ENCODE measurements at places on chromosomes 3 and 15.

- no peak for DNase-seq
Observed at GRCh38 chr3:43752905-43753304, 62.2 kb downstream of the ABHD5 start.

GRCh38 chr3:140715035-140715434, 37.2 kb downstream of the TRIM42 start:
- DNase-seq = no peak

DNA sequence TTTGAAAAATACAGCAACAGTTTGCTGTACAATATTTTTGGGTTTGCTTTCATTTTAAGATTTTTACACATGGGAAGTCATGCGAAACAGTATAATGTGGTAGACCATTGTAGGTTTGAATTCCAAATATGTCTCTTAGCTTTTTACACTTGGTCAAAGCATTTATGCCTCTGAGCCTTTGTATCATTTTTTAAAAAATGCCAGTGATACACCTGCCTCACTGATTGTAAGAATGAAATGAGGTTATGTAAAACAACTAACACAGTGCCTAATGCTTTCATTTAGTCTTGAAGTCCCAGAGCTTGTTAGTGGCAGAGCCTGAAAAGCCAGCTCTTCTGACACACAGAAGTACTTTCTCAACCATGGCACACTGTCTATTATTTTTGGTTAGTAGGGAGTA, 202.0 kb downstream of the UBE2E2 start:
- no peak for DNase-seq

- no peak for DNase-seq
Observed at GRCh38 chr15:70337277-70338186, 239.8 kb upstream of the TLE3 start.

GRCh38 chr15:52042051-52042851, 23.2 kb downstream of the MAPK6 start:
- no peak for DNase-seq

DNA sequence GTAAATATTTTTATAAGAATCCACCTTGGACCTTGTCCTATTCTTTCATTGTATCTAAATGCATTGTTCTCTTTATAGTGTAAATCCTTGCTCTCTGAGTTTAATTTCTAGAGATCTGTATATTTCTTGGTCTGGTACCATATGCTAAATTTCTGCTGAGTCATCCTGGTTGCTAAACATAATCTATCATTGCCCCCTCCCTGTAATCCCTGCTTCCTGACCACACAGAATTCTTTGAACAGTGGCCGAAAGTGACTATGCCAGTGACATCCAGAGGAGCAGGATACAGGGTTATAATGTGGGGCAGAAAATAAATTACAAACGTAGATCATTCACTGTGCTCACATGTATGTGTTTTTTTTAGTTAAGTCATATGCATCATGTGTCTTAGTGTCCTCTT, 143.1 kb downstream of the DIPK2A start:
- no peak for DNase-seq

DNA sequence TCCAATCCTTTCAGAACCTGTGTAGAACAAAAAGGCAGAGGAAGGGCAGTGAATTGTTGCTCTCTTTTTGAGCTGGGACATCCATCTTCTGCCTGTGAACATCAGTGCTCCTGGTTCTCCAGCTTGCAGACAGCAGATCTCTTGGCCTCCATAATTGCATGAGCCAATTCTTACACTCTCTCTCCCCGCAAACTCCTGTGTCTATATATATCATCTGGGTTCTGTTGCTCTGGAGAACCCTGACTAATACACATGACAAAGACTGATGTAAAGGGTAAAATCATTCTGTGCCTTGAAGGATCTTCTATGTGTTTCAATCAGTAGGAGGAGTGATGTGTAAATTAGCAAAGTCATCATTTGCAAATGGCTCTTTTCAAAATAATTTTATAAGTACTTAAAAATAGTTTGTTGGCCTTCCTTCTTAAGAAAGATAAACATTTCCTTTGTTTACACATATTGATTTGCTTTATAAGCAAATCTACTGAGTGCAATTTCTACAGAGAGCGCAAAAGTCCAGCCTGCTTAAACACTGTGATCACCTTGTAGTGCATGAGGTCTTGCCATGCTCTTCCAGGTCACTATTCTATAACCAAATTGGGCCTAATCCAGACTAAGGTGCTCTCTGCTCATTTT, 154.9 kb upstream of the ANKRD28 start:
- DNase-seq = no peak

DNA sequence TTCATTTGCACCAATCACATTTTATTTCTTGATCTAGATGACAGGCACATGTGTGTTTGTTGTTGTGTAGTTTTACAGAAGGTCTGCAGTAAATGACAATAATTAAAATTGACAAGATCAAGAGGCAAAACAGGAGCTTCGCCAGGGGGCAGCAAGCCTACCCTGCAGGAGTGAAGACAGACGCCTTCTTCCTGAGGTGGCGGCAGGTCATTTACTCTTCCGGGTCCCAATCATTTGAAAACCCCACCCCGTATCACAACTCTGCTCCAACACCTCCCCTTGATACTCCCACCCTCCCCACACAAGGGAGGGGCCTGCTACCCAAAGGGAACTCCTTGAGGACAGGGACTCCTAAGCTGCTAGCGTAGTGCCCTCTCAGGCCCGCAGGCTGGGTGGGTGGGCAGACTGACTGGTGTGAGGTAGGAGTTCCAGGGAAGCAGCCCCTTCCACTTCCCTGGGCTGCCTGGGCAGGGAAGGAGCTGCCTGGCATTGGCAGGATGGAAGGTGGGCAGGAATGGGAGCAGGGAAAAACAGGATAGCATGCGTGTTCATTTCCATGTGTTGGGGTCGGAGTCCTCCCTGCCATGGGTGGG, 13.1 kb downstream of the CHDH start:
- no peak for DNase-seq

DNA sequence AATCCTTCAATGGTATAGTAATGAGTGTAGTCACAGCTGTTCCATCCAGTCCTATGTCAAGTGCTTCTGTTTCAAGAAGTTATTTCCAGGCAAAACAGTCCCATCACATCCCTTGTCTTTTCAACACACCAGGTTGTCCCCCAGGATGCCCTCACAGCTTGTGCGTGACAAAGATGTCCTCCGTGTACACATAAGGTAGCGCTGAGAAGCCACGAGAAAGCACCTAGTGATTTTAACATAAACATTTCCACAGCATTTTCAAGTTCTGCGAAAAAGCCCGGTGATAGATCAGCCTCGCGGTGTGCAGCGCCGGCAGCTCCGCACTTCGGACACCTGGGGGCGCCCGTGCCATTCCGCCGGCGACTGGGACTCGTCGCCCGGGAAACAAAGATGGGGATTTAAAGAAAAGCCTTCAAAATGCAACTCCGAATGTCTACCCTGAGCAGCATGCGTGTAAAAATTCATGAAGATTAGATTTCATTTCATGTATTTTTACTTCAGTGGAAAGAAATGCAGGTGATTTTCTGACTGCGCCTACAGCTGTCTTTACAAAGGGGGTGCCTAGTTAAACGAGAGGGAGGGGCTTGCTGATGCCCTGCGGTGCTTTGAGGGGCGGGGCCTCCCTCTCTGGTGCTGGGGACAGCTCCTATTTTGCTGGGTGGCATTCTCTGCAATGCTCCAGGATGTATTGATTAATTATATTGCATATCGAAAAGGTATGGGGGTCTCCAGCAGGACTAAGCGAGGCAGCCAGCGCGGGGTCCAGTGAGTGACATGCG, 49.9 kb downstream of the KY start:
- DNase-seq = peak; percentile 31

- no peak for DNase-seq
Observed at GRCh38 chr3:57688291-57688690, 4.6 kb downstream of the DENND6A start.

DNA sequence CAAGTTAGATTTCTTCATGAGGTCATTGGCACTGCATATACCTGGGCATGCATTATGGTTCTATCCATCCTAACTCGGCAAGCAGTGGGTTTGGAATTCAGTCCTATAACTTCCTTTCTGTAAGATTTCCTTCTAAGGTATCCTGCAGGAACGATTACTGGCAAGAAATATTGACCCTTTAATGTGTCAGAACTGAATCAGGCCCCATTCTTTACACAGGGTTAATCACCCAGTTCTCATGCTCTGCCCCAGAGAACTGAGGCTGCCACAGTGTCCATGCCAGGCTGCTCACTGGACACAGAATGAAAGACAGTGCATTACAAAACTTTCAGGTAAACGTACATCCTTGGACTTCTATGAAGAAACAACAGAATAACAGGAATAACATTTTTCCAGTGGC, 108.9 kb downstream of the RPL22L1 start:
- no peak for DNase-seq

DNA sequence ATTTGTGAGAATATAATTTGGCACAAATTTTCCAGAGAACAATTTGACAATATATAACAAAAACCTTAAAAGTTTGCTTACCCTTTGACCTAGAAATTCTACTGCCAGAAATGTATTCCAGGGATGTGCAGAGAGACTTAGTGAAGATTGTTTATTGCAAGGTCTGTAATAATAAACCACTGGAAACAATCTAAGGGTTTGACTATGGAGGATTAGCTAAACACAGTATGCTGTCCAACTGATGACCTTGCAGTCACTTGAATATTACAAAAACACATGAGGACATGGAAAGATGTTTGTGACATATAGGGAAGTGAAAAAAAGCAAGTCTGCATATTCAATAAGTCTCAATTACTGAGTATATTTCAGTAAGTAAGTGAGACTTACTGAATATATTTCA, 48.1 kb upstream of the CDV3 start:
- no peak for DNase-seq
